ENCODE measurements at places on chromosomes 16 and 17. TPM values are rescaled to one million over a fixed set of nuclear protein-coding genes. Genes with fewer than 3 reads are reported as not detected.

Gene CSH2
- not detected for total RNA-seq

Gene RAB26
- 1.8 TPM for total RNA-seq

Gene ADAMTS18
- total RNA-seq = 0.01 TPM

Gene TBX6
- total RNA-seq = 0.34 TPM

Gene FBXW10
- total RNA-seq = 0.96 TPM

Gene CFAP97D1
- 0.04 TPM for total RNA-seq

Gene TMIGD1
- not detected for total RNA-seq

Gene KRT39
- total RNA-seq = not detected

Gene C16orf95
- 5.5 TPM for total RNA-seq

Gene SLC13A2
- total RNA-seq = 0.21 TPM

Gene IGFALS
- total RNA-seq = not detected

Gene PMFBP1
- total RNA-seq = 0.19 TPM

Gene SRCIN1
- 3.1 TPM for total RNA-seq

Gene TMEM235
- total RNA-seq = not detected

Gene CRHR1
- total RNA-seq = 0.27 TPM

Gene TMEM238L
- not detected for total RNA-seq

Gene FOXN1
- total RNA-seq = not detected

Gene PIGS
- 53.8 TPM for total RNA-seq

Gene ABCA6
- total RNA-seq = not detected

Gene CDYL2
- 0.46 TPM for total RNA-seq

Gene ARL16
- 53.7 TPM for total RNA-seq

Gene UMOD
- not detected for total RNA-seq

Gene MYH1
- not detected for total RNA-seq

Gene MKS1
- 10.6 TPM for total RNA-seq

Gene GUCY2D
- total RNA-seq = not detected

Gene TPPP3
- 11.2 TPM for total RNA-seq

Gene NLGN2
- 20.2 TPM for total RNA-seq

Gene CES5A
- not detected for total RNA-seq
